ENCODE measurements at places on chromosomes 12 and 14.

- DNase-seq = no peak
Measured at GRCh38 chr14:75361041-75361440, 66.8 kb upstream of the JDP2 start.

- no peak for DNase-seq
Measured at GRCh38 chr12:10957741-10958140, 18.7 kb upstream of the TAS2R14 start.

DNA sequence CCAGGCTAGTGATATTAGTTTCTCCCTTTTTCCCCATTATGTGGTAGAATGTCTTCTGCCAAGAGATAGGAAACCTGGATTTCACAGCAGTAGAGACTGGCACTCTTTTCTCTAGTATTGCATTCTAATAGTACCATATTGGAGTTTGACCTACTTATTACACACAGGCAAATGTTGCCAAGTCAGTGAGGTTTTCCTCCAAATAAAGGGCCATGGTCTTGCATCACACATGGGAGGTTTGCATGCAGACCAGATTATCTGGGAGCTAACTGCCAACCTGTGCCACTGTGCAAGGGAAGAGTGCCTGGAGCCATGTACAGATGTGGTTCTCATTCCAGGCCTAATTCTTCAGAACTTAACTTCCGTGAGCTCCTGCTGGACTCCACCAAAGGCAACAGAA lies 113.3 kb downstream of the ANO6 start:
- DNase-seq = no peak

- DNase-seq = no peak
Measured at GRCh38 chr12:17528394-17528793, 561.6 kb downstream of the RERGL start.

Measured in activated T-helper 1 cell treated with anti-CD3 and anti-CD28 coated beads, Interleukin-2, amount 50 U/mL, for 16 hours (primary cell).